ENCODE measurements at places on chromosomes 13 and 19.

GRCh38 chr19:48967346-48968178 lies 2.5 kb downstream of the FTL start:
- no peak for DNase-seq

DNA sequence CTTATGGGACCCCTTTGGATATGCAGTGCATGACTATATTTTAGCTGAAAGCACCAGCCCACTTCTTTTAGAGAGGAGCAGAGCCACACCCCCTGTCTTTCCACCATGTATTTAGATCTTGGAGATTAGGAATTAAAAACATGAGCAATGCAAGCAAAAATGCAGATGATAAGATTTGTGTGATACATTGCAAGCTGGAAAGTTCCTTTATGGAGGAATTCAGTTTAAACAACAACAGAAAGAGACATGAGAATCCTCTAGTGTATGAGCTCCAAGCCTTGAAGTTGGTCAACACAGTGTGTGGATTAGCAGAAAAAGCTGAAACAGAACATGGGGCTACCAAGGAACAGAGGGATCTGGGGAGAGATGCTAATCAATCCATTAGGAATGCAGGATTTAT lies 529.8 kb upstream of the NBEA start:
- DNase-seq: no peak

DNA sequence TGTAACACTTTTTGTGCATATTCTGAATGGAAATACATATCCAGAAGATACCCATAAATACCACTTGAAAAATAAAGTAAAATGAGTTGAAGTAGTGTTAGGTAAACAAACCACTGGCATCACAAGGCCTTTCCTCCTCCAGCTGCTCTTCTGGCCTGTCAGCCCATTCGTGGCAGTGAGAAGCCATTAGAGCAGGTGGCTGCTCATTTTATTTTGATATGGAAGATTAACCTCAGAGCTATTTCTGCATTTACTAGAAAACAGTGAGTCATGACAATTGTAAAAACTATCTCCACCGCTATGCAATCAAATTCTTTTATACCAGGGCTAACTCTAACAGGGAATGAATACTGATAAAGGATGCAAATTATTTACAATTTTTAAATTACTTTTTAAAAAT lies 2898.1 kb downstream of the PCDH9 start:
- no peak for DNase-seq

- DNase-seq: no peak
These were observed 100.3 kb downstream of the ARHGEF7 start for GRCh38 chr13:111215081-111216047.

DNA sequence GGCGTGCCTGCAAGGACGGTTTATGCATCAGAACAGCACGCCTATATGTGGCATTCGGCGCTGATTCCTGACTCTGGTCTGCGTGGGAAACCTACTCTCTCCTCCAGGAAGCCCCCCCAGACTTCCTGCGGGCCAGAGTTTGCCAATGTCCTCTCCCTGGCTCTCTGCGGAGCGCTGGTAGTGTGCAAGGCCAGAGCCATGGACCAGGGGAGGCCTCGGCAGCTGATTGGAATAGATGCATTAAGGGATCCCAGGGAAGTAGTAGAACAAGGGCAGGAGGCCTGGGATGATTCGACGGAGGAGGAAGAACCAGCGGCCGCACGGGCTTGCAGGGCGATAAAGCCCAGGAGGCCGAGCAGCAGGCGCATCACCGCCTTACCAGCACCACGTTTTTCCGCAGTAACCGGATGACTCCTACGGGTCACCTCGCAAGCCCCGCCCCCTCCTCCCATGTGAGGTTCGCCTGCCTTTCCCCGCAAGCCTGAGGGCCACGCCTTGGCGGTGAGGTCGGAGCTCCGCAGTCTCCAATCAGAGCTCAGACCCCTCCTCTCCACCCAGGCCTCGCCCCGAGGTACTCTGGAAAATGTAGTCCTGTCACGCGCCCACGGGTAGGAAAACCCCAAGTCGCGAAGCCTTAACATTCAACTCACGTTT lies 5.0 kb downstream of the CLEC11A start:
- peak; percentile 81 for DNase-seq

- DNase-seq: no peak
These were observed 56.8 kb upstream of the KLF12 start for GRCh38 chr13:74190999-74191398.

- no peak for DNase-seq
These were observed 24.4 kb downstream of the WDR88 start for GRCh38 chr19:33156334-33156733.

DNA sequence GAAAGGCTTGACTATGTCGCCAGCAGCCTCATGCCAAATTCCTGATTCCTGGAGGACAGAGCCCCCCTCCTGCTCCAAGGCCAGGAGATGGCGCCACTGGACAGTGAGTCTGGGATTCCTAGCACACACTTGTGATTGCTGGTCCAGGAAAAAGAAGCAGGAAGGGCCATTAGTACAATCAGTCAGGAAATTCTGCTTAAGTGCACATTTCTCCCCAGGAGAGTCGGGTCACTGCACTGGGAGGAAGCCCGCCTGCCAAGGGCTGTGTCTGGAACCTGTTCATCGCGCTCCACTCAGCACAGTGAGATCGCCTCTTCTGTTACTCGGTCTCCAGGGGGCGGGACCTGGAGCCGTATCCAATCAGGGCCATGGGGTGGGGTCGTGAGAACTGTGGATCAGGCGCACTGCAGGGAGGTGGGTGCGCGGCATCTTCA lies 65.1 kb downstream of the ZNF823 start:
- DNase-seq: peak; percentile 72

- no peak for DNase-seq
These were observed 11.5 kb downstream of the MPHOSPH8 start for GRCh38 chr13:19645000-19645399.

DNA sequence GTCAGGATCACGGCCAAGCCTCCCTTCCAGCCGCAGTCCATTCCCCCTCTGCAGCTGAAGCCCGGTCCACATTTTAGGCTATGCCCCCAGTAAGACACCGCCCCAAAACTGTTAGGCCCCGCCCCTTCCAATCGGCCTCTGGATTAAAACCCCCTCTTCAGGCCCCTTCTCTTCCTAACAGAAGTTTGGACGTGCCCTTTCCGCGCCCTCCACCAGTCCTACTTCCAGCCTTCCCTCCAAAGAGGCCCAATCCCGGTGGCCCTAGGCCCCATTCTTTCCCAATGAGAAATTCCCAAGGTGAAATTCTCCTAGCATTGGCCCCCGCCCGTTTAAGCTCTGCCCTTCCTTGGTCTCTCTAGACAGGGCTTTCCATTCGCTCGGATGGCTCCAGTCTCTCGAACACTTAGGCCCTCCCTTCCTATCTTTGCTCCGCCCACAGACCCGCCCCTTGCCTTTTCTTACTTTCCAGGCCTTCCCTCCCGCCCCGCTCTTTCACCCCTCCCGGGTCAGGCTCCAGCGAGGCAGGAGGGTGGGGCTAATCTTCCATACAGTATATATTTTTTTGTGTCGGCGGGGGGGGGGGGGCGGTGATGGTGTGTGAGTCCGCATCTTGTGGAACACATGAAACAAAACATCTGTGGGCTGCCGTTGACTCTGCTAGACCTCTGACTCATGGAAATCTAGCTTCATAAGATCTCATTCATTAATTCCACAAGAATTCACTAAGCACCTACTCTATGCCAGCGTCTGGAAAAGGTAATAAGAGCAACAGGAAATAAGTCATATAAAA lies 13.6 kb downstream of the LTBP4 start:
- DNase-seq: peak; percentile 92

DNA sequence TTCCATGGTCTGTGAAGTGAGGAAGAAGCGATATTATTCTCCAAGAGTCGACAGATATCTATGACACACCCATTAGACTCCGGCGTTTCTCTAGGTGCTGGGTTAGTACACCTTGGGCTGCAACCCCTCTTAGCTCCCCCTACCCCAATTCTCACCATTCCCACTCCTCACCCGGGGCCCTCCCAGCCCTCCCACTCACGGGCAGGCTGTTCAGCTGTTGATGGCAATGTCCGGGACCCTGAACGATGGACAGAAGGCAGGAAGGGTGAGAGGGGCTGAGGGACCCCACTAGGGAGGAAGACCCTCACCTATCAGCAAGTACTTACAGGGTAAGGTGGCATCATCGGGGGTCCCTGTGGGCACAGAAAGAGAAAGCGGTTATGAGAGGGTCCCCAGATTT lies 9.2 kb downstream of the LGALS4 start:
- DNase-seq: no peak

DNA sequence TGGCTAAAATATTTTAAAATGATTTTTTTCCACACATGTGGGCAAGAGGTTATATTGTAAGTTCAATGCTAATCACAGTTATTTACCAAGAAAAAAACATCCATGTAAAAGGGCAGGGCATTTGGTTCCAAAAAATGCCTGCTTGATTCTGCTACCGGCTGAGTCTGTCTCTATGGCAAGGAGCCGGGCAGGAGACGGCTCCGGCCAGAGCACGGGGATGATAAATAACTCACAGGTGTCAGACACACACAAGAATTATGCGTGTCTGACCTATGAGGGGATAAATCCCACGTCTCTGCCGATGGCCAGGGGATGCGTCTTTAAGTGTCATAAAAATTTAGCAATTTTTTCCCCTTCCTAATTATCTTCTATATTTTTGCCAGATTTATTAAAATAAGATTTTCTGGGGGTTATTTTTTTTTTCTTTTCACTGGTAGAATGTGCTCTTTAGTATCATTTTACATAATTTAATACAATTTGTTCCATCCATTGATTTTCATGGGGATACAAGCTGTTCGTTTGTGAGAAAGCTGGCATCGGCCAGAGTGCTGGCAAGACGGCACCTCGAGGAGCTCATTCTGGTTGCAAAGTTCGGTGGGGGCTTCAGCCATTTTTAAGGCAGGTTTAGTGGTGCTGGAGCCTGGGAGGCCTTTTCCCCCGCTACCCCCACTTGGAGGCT lies 253.9 kb downstream of the ZNF536 start:
- DNase-seq: no peak

DNA sequence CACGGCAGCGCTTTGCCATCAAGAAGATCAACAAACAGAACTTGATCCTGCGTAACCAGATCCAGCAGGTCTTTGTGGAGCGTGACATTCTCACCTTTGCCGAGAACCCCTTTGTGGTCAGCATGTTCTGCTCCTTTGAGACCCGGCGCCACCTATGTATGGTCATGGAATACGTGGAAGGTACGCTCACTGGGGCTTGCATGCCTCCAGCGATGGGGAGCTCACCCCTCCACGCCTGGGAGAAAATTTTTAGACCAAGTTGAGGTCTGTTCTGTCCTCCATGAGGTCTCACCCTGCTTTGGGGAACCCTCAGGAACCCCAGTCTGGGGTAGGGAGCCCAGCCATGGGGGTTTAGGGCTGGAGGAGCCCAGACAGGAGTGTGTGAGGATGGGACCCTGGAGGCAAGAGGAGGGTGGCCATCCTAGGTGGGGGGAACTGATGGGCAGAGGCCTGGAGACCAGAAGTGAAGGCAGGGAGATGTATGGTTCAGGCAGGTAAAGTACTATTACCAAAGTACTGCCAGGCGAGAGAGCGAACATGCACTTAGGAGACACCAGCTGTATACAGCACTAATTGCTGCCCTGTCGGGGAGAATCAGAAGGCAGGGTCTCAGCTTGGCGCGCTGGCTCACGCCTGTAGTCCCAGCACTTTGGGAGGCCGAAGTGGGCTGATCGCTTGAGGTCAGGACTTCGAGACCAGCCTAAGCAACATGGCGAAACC lies 22.3 kb upstream of the PIK3R2 start:
- DNase-seq: no peak

- peak; percentile 47 for DNase-seq
These were observed 529 bp downstream of the ZNF836 start for GRCh38 chr19:52170863-52171320.

All from adrenal gland (tissue), 19 donors.